Activated T-helper 1 cell treated with anti-CD3 and anti-CD28 coated beads, Interleukin-12 subunit alpha, Interleukin-12 subunit beta, Interleukin-2, Interleukin-4 antibody, amounts not matched to agents 30 ng/mL and 10 ng/mL and 1 ng/mL, durations not matched to agents 14 hours and 24 hours and 36 hours (primary cell): ENCODE measurements at places on chromosomes 3 and 15. TPM values are rescaled to one million over a fixed set of nuclear protein-coding genes. Genes with fewer than 3 reads are reported as not detected.

DNA sequence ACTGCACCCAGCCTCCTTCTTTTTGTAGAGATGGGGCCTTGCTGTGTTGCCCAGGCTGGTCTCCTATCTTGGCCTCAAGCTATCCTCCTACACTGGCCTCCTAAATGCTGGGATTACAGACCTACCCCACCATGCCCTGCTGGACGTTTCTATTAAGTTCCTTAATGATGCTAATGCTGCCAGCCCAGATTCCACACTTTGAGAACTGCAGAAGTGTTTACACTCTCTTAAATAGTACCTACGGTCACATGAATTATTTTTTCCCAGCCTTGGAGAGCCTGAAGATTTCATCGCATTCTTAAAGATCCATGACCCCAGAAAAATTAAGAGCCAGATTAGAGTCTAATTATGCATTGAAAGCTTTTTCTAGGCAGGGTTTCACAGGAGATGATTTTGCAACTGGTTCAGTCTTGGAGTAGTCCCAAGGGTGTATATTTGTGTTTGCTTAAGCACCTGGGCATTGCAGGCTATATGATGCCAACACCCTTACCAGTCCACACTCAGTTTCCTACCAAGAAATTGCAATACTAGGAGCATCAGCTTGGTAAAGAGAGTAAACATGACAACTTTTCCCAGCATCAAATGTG is 36.6 kb downstream of the TM4SF4 start:
- DNase-seq = no peak

- no peak for DNase-seq
These were observed 98.9 kb downstream of the EOMES start for GRCh38 chr3:27623085-27623753.

- peak; percentile 71 for DNase-seq
These were observed 611 bp upstream of the BNIP2 start for GRCh38 chr15:59689626-59690236.

DNA sequence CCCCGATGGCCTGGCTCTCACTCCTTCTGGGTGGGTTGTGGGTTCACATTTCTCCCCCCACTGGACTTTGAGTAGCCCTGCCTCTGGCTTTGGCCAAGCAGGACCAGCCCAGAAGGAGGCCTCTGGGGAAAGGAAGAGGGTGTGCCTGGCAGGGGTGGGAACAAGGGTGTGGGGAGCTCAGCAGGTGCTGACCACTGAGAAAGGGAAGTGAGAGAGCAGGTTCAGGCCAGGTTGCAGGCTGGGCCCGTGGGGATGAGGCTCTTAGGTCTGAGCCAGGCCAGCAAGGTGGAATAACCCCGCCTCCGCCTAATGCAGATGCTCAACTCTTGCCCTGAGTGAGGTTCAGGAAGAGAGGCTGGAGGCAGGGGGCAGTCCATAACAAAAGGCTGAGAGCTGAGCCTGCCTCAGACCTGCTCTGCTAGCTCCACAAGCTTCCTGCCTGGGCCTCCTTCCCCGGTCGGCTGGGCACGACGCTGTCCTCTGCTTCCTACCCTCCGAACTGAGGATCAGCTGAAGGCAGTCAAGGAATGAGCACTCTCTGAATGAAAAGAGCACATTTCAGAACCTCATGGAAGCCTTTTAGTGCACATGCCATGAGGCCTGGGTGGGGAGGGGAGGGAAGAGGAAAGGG is 82.7 kb downstream of the TLE3 start:
- no peak for DNase-seq

GRCh38 chr3:126849768-126850167 is 133.1 kb upstream of the PLXNA1 start:
- DNase-seq = no peak

DNA sequence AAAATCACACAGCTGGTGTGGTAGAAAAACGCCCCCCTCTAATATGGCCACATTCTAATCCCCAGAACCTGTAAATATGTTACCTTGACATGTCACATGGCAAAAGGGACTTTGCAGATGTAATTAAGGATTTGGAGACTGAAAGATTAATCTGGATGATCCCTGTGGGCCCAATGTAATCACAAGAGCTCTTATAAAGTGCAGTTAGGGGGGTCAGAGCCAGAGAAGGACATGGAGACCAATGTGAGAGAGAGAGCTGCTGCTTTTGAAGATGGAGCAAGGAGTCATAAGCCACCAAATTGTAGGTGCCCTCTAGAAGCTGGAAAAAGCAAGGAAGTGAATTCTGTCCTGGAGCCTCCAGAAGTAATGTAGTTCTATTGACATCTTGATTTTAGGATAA is 152.6 kb downstream of the PEX5L start:
- no peak for DNase-seq

DNA sequence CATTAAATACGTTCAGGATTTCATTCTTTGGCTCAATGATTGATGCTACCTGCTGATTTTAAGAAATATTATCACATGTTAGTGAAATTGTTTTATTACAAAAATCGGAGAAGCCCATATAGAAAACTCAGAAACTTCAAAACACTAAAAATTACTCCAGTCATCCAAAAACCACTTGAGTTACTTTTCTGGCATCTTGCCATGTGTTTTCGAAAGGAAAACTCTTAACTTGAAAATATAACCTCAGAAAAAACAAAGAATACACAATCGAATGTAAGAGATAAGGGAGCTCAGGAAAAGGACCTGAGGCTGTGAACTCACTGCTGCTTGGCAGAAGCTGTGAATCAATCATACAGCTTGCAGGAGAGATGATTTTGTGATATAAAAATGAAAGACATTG is 151.3 kb upstream of the SLITRK3 start:
- DNase-seq = no peak

GRCh38 chr15:80856809-80857377 is 77.7 kb downstream of the CEMIP start:
- DNase-seq = no peak

- no peak for DNase-seq
These were observed 1120.7 kb upstream of the ALCAM start for GRCh38 chr3:104245981-104246380.

- DNase-seq = no peak
These were observed 9.3 kb upstream of the RPL29 start for GRCh38 chr3:52004906-52005395.

FGD5 gene
- not detected in 2 replicates for total RNA-seq

SLC38A3 gene
- not detected in 2 replicates for total RNA-seq

SERP1 gene
- 96.0 and 102 TPM in 2 replicates for total RNA-seq

THPO gene
- total RNA-seq = not detected in 2 replicates

PYGO1 gene
- not detected in 2 replicates for total RNA-seq
